ENCODE measurements at places on chromosomes 7 and 10. TPM values are rescaled to one million over a fixed set of nuclear protein-coding genes. Genes with fewer than 3 reads are reported as not detected.

DNA sequence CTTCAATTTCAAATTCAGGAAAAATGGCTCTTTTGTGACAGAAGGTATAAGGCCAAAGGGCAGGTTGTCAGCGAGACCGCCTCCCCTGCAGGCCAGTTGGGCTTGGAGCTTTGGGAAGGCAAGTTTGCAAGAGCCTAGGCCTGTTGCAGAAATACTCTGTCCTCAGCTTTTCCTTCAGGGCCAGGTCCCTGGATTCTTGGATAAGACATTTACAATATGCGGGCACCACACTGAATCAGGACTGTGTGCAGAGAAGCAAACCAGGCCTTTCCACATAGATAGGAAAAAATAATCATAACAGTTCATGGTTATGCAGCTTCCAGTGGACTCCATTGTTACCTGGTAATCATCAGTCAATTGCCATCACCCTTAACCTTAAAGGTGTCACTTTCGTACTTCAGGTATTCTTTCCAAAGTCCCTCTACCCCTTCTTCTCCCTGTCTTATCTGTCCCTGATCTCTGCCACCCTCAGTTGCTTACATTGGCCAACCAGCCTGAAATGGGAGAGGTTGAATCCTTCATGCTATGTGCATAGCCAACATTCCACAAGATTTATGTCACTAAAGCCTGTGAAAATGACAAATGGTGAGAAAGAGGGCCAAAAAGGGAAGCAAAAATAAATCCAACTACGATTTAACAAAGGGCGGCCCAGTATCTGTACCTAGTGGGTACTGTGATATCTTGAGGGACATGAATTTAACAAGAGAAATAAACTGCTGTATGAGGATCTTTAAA, 304.5 kb upstream of the NFE2L3 start:
- peak; percentile 48 for DNase-seq
- no peaks in the 10 kb centered on the region for H3K36me3 ChIP-seq
- no peak overlapping the region for H3K4me3 ChIP-seq
- peaks cover 71% of the 10 kb centered on the region for H3K27me3 ChIP-seq

DNA sequence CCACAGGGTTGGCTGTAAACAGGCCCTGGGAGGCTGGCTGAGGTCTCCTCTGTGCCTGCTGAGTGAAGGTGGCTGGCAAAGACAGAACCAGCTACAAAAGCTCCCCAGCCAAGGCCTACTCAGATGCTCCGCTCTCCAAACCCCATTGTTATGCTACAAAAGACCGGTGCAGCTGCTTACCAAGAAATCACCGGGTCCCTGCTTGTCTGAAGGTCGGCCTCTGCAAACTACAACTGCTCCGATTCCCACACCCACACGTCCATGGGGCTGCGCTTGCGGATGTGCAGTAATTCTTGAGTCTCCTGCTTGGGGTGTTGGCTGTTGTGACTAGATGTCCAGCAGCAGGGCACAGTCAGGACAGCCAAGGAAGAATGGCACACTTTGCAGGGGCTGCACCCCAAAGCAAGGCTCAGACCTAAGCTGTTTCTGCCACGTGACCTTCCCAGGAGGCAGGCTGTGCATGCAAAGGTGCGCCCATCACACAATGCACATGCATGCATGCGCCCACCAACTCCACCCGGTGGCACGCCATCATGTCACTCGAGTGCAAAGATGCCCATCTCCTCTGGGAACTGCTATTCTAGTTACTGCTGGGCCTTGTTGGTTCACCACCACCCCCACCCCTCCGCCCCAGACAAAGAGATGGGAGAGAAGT, 97.8 kb downstream of the OAT start:
- H3K36me3 ChIP-seq, result no peaks in the 10 kb centered on the region
- DNase-seq, result no peak
- peaks cover 7% of the 10 kb centered on the region for H3K27me3 ChIP-seq
- no peak overlapping the region for H3K27ac ChIP-seq
- no peaks in the 10 kb centered on the region for H3K4me1 ChIP-seq
- H3K4me3 ChIP-seq, result no peak overlapping the region

GRCh38 chr7:155066417-155066950, 3.6 kb upstream of the HTR5A start:
- no peaks in the 10 kb centered on the region for H3K4me1 ChIP-seq
- peaks cover under 1% of the 10 kb centered on the region for H3K27me3 ChIP-seq
- no peaks in the 10 kb centered on the region for H3K36me3 ChIP-seq
- no peak overlapping the region for H3K4me3 ChIP-seq
- peak; percentile 88 for DNase-seq
- no peak overlapping the region for H3K27ac ChIP-seq

- no peak overlapping the region for H3K27ac ChIP-seq
- no peaks in the 10 kb centered on the region for H3K36me3 ChIP-seq
- H3K27me3 ChIP-seq, result no peaks in the 10 kb centered on the region
- H3K4me3 ChIP-seq, result no peak overlapping the region
- peaks cover 7% of the 10 kb centered on the region for H3K4me1 ChIP-seq
- DNase-seq, result peak; percentile 61
These were observed 15.2 kb downstream of the CALML5 start for GRCh38 chr10:5484205-5484604.

SYT15 gene
- not detected for total RNA-seq
